A549 treated with ZK216348 at 1 μM for 4 hours (cell line): ENCODE measurements at places on chromosomes 7 and 10. TPM values are rescaled to one million over a fixed set of nuclear protein-coding genes. Genes with fewer than 3 reads are reported as not detected.

The OR13A1 gene
- not detected in 5 replicates for total RNA-seq

The ANKRD22 gene
- 0.28 to 0.69 TPM (median 0.31 TPM) in 5 replicates for total RNA-seq

The ENTPD1 gene
- 0.05 to 0.17 TPM in 2 of 5 replicates, not detected in the others for total RNA-seq

The CHST3 gene
- total RNA-seq, result 31.8 to 48.4 TPM (median 41.8 TPM) in 5 replicates

The RGR gene
- not detected in 5 replicates for total RNA-seq

The NEUROD6 gene
- not detected in 5 replicates for total RNA-seq

The AFAP1L2 gene
- 21.1 to 27.8 TPM (median 23.9 TPM) in 5 replicates for total RNA-seq

The ZNF248 gene
- 2.8 to 5.2 TPM (median 4.0 TPM) in 5 replicates for total RNA-seq

The ZNF239 gene
- 2.0 to 2.8 TPM (median 2.4 TPM) in 5 replicates for total RNA-seq

The ACTA2 gene
- total RNA-seq, result 14.5 to 24.1 TPM (median 17.5 TPM) in 5 replicates
